ENCODE measurements at places on chromosomes 4 and X.

DNA sequence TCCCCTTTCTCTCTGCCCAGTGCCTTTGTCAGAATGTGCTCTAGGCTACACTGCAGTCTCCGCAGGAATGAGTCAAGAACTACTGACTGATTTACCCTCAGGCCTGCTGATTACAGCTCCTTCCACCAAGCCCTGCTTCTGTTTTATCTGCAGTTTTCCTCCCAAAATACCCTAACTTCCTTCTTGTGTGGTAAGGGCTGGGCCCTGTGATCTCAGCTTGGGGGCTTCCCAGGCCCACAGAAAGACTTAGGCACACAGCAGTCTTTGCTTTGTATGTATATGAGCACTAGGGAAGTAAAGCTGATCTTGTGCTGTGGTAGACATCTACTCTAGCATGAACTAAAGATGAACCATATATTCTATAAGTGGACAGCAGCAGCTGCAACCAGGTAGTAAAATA lies 18.8 kb downstream of the PAK3 start:
- no peak for DNase-seq

DNA sequence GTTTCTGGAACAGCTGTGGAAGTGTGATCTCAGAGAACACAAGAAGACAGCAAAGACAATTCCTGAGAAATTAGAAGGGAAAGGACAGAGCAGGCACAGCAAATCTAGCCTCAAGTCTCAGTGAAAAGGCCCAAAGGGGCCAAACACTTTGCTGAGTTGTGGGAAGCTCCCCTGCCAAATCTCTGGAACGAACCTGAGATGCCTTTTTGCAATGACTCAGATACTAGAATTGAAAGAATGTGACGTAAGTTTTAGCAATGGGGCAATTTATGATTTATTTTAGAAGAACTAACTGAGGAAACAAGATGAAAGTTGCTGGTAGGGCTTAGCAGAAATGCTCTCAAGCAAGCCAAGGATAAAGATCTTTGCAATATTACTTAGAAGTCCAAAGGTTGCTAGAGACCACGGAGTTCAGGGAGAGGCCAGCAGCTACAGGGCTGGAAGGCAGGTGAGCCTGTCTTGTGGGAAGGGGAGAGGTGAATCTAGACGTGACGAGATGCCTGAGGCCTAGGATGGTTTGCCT lies 92.8 kb downstream of the AMELX start:
- no peak for DNase-seq

GRCh38 chr4:36549992-36550391 lies 268.6 kb downstream of the DTHD1 start:
- no peak for DNase-seq

DNA sequence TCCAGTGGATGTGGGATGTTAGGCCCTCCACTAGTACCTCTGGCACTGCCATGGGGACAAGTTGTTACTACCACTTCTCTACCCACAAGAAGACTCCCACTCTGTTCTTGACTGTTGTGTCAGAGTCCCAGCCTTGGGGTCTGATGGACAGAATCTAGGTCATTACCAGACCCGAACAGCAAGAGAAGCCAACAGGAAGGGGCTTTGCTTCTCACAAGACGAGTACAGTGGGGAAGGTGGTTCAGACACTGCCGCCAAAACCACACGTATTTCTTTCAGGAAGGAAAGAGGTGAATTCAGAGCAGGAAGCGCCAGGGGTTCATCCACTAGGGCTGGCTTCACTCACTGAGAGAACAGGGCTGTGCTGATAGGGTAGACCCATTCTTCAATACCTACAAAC lies 161.3 kb upstream of the KIT start:
- no peak for DNase-seq

DNA sequence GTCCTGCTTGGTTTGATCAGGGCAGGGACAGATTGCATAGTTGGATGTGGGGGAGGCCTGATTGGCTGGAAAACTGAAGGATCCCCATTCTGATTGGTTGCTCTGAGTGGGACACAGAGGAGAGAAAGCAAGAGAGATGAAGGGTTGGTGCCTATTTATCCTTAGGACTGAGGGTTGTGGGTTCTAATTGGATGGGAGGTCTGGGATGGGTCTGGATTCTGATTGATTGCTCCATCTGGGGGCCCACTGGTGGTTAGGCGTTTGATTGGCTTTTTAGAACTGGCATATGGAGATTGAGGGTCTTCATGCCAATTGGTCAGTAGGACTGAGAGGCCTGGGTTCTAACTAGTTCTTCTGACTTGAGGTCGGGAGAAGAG lies 644 bp upstream of the EBP start:
- no peak for DNase-seq

DNA sequence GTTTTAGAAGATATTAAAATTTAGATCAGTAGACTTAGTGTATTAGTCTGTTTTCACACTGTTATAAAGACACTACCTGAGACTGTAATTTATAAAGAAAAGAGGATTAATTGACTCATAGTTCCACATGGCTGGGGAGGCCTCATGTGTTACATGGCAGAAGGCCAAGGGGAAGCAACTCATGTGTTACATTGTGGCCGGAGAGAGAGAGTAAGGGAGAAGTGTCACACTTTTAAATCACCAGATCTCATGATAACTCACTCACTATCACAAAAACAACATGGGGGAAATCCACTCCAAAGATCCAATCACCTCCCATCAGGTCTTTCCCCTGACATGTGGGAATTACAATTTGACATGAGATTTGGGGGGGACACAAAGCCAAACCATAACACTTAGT lies 1159.7 kb upstream of the PCDH7 start:
- DNase-seq = no peak

- no peak for DNase-seq
Measured at GRCh38 chr4:5192271-5192670, 141.0 kb downstream of the STK32B start.

DNA sequence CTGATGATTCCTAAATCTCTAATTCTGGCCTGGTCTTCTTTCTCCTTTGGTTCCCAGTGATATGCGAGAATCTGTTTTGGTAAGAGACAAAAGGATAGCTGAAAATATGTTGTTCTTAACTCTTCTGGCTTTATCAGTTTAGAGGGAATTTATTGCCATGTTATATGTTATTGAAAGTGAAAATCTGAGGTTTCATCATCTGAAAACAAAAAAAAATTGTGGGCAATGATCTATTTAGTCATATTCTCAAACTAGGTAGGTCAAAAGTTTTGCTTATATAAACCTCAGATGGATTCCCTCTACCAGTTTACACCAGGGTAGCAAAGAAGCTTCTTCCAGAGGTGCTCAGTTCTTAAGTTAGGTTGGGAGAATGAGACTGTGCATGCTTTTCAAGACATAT lies 103.6 kb downstream of the ITM2A start:
- no peak for DNase-seq

- DNase-seq = no peak
Measured at GRCh38 chr4:7886007-7886973, 53.4 kb downstream of the AFAP1 start.

GRCh38 chr4:4437798-4438470 lies 51.0 kb downstream of the NSG1 start:
- DNase-seq = no peak

- DNase-seq = no peak
Measured at GRCh38 chrX:40263014-40263560, 165.3 kb upstream of the BCOR start.

DNA sequence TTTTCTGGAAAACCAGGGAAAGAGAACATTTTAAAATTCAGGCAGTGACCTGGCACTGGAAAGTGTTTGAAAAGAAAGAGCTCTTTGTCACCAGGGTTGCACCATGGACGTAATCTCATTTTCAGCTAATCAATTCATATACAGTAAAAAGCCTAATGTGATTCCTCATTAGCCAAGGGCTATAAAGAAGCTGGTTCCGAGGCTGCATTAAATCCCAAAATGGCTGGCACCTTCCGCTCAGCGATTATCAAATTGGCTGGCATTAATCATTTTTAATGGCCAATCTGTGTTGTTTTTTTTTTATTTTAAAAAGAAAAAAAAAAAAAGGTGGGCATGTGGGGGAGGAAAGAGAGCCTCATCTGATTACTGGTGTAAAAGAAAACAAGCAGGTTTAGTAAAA lies 341.4 kb downstream of the RAB28 start:
- no peak for DNase-seq

DNA sequence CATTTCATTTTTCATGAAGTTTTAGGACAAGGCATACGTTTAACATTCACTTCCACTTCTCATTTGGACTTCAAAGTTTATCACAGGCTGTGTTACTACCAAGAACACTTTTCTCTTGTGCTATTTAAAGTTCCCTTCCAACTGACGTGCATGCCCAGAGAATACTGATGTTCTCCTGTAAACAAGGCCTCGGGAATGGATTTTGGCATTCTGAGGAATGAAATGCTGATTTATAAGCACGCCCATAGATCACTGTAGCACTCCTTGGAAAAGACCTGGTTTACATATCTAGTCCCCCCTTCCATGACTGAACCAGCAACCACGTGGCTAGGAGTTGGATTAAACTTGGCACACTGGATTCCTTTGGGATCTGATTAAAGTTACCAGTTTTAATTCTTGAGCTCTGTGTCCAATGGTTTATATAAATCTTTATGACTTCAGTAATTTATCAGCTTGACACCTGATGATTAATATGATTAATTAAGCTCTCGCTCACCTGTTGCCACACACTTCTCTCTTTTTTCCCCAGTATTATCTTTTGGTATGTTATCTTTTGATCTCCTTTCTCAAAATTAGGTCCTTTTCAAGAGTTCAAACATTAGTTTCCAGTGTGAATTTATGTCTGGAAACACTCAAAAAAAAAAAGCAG lies 122.4 kb upstream of the HAND2 start:
- no peak for DNase-seq

DNA sequence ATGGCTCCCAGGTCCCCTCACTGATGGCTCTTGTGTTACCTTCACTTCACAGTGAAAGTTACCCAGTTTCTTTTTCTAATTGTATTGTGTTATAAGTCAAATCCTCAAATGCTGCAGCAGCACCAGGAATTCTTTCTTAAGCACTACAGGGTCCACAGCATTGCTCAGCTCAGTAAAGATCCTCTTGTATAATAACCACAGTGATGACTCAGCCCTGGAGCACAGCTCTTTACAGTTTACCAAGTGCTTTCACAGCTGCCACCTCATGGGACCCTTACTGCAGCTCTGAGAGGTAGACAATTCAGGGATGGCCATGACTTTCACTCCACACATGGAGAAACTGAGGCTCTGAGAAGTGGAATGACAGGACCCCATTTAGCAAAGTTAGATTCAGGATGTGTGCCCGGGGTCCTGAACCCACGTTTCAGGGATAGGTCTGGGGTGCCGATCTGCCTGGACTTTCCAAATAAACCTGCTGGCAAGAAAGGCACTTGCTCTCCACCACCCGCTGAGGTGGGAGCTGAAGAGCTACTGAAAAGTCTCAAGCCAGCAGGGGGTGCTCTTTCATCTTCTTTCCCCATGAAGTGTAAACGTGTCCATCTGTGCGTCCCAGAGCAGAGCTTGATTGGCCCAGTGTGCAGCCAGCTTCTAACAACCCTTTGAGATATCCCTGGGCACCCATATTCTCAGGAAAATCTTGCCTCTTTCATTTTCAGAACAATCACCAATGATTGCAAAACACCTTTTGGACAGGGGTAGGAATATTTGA lies 35.7 kb upstream of the GABRQ start:
- DNase-seq = no peak
